ENCODE measurements at places on chromosomes 3 and 15.

GRCh38 chr3:169148448-169149348 is 514.8 kb downstream of the MECOM start:
- DNase-seq = no peak

DNA sequence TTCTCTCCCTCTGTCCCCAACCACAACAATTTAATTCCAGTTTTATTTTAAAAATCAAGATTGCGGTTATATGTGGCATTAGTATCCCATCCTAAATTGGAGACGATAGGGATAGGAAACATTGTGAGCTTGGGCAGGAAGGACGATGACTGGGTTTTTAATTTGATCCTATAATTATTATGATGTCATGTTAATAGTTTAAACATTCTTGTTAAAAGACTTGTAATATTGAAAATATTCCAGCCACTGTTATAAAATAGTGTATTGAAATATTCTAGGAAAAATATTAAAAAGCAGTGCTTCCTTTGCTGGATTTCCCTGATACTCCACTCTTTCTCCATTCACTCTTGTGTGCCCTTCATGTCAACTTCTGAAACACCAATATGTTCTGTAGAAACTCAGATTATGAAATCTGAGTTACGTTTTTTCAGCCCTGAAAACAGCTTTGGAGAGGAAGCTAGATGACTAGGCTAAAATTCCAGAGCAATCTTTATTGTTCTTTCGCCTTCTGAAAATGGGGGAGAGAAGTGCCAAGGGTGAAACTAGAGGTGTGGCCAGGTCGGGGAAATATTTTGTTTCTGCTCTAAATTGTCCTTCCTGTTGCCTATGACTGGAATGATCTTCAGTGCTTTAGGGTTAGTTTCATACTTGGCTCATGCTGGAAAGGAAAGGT is 46.1 kb upstream of the MAP3K13 start:
- no peak for DNase-seq

GRCh38 chr3:25568525-25569078 is 96.1 kb downstream of the TOP2B start:
- DNase-seq = no peak

- DNase-seq = no peak
These were observed 145.7 kb downstream of the TLE3 start for GRCh38 chr15:69951898-69952555.

DNA sequence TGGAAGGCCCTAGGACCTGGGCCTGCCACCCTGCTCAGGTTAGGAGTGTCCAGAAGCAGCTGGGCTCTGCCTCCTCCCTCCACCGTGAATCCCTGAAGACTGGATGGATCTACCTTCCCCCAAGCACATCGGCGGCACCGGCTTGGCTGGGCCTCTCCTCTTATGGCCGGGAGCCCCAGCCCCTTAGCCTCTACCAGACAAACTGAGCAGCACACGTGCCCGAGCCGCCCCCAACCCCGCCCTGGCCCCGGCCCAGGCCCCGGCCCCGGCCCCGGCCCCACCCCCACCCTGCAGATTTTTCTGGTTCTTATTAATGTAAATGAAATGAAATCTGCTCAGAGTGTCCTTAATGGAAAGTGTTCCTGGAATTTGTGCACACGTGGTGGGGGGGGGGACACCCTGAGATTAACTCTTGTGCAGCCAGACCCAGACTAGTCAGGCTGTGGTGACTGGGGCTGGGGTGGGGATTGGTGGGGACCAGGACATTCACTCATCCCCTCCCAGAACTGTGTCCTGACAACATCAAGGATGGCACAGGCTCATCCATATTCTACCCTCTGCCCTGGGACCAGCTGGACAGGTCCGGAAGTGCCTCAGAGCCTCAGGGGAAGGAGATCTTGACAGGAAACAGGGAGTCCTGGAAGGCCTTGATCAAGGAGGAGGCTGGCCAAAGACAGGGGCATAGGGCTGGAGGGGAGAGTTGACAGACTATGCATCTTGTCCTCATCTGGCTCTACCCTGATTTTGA is 30.9 kb upstream of the SEMA3F start:
- DNase-seq = no peak

GRCh38 chr15:75952525-75952924 is 48.8 kb downstream of the FBXO22 start:
- no peak for DNase-seq

DNA sequence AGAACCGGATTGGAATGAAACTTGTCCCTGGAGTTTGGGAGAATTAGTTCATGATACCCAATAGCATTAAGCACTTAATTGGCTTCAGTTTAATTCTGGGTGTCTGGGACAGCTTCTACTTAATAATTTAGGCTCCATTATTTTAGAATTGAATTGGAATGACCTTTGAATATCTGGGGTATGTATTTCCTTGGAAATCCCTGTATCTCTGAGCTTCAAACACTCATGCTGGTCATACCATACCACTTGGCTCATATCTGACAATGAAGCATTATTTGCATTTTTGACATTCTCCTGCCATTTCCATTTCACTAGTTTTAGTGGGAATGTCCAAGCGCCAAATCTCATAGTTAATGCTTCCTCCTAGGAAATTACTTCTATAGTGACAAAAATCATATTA is 393.1 kb downstream of the DIPK2A start:
- DNase-seq = no peak

All from immature natural killer cell (primary cell).